NCI-H1417 treated with DMSO at 0.1 percent for 48 hours (cell line): ENCODE measurements at places on chromosomes 7 and 10.

DNA sequence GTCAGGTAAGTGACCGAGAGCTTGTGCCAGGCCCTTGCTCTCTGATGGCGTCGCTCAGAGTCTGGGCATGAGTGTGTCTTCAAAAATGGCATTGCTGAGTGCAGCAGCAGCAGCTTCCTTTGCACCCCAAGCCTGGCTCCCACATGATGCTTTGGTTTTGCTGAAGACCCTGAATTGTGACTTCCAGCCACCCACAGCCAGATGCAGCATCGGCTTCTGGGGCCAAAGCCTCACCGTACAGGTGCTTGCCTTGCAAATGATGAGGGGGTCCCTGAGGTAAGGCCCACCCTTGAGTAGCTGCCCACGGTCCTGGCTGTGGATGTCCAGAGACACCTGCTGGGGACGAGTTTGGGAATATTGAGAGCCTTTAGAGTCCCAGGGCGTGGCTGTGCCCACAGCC is 57.9 kb downstream of the JAKMIP3 start:
- DNase-seq = no peak

GRCh38 chr10:49183596-49184542 is 4.3 kb downstream of the TMEM273 start:
- no peak for DNase-seq

GRCh38 chr7:70356787-70357328 is 758.6 kb downstream of the AUTS2 start:
- DNase-seq = no peak

- DNase-seq = no peak
Observed at GRCh38 chr7:114047889-114048288, 129.1 kb upstream of the PPP1R3A start.

GRCh38 chr10:79319115-79319771 is 28.0 kb upstream of the PPIF start:
- no peak for DNase-seq

GRCh38 chr10:10817609-10818008 is 200.1 kb upstream of the CELF2 start:
- DNase-seq = no peak

DNA sequence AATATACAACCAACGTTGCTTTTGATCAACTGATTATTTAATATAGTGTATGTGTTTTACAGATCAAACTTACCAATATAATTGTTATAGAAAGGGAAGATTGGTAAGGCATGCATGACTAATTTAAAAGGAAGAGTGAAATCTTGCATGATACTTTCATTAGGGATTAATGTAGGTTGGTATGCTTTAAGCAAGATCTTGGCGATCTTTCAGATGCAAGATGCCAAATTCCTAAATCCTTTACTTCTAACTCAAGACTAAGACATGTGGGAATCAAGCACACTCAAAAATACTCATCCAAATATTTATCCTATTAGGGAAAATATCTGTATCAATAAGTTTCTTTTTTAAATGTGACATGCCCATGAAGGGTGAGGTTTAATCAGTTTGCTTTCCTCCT is 321.4 kb upstream of the MEOX2 start:
- no peak for DNase-seq

DNA sequence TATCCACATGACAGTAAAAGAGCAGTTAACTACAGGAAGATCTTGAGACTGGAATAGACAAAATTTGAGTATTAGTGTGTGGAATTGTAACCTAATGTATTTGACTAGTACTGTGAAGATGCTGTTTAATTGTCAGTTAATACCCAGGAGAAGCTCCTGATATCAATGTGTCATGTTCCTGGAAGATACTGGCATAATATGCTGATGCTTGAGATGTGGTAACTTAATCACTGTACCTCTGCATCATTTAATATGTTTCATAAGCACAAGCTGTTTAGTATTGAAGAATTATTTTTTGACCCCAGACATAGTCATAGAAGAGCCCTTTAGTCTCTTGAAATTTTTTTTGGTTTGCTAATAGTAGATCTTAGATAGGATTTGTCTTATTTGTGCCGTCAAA is 15.4 kb downstream of the CCSER2 start:
- no peak for DNase-seq

DNA sequence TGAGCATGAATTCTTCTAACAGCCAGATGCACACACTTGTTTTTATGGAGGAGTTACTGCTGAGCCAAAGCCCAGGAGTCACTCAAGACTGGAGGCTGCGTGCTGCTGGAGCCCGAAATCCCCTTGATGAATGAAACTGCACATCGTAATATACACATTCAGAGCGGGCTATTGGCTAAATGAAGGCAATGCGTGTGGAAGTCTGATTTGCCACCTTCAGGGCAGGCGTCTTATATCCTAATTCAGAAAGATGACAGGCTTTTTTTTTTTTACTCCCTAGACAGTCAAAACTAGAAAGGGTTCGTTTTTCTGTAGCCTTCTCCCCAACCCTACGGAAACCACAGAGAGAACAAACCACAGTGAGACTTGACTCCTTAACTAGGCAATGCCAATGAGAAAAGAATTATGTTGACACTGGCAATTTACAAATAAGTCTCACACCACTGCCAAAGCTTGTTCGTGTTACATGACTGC is 227.2 kb upstream of the KLF14 start:
- DNase-seq = no peak

DNA sequence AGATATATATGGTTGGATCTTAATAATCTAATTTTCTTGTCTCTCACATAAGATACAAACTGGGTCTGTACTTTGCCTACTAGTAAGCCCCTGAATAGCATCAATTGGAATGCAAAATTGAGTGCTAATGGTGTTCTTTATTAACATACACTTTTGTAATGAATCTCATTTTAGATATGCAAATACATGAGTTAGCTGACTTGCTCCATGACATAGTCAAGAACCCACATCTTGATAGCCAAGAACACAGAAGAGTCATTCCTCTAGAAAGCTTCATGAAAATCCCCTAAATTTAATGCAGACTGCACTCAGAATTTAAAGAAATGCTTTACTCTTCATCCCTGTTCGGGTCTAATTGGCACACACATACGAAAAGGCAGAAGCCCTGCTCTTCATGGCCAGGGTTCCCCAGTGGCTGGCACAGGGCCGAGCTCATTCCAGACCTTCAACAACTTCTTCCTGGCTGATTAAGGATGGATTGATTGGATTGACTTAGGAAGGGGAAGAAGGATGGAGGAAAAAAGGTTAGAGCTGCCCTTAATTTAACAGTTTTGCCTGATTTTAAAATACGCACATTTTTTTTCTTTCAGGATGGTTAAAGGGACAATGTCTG is 431.1 kb upstream of the KLF6 start:
- no peak for DNase-seq

DNA sequence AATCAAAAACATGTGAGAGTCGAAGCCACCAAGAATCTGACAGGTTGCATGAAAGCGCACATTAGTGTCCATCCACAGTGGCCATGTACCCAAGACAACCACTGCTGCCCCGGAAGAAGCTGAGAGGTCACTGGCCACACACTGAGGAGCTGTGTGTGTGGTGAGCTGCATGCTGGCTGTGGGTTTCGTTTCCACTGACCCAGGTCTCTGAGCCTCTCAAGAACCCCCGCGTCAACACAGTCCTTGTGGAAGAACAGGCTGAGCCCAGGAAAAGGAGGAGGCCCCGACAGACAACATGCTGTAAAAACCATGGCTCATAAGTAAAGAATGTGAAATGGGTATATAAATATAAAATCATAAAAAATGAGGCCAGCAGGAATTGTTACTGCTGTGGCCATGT is 8.2 kb downstream of the VIPR2 start:
- no peak for DNase-seq

- no peak for DNase-seq
Observed at GRCh38 chr10:49357910-49358309, 38.0 kb downstream of the DRGX start.

GRCh38 chr10:88218362-88218761 is 354.9 kb downstream of the PTEN start:
- DNase-seq = no peak

- DNase-seq = no peak
Observed at GRCh38 chr10:102230861-102231356, 4.8 kb downstream of the ELOVL3 start.

DNA sequence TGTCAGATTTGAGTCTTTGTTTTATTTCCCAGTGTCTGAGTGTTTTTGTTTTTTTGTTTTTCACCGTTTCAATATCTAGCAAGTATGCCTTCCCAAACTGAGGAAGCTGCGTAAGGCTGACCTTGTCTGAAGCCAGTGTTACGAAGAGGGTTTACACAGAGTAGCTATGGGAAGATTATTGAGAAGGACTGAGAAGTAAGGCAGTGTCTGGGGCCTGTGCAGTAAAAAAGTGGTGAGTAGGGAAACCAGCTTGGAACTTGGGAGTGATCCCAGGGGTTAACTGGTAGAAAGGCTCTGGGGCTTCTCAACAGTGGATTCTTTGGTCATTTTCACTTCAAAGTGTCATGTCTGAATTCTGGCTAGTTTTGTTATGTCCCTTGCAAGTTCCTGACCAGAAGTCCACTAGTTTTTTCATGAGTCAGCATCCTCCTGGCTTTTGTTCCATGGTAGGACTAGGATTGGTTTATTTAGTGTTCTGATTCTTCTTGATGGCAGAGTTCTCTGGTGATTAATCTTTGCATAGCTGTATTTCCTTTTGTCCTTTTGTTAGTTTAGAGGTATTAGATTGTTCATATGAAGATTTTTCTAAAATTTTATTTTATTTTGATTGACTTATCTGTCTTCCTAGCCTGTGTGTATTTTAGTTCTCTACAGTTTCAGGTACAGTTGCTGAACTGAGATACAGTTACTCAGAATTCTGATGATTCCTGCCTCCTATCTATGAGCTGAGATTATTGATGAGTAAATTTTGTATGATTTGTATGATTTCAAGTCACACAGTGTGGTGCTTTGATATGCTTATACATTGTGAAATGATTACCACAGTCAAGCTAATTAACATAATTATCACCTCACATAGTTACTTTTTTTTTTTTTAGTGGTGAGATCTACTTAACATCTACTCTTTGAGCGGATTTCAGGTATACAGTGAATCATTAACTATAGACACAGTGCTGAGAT is 19.0 kb downstream of the GARS1 start:
- no peak for DNase-seq

DNA sequence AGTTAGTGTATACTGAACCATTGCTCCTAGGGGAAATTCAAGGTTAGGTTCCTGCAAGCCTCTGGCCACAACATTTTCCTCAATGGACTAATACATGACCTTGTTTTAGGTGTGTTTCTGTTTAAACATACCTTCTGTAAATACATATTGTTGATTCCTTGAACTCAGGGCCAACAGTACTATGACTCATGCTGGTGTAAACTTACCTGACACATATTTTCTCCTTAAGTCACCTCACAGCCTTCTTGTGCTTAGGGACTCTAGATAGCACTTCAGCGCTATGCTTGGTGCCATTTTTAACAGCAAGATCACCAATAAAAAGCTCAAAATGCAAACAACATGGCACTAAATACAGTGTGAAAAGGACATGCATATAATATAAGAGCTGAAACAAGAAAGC is 176.4 kb downstream of the TAX1BP1 start:
- no peak for DNase-seq
